GM04503 (cell line): ENCODE measurements at places on chromosomes 12 and 14.

GRCh38 chr12:83378186-83378727 is 691.6 kb downstream of the TMTC2 start:
- no peak for DNase-seq

GRCh38 chr12:12747278-12747677 is 30.1 kb downstream of the CDKN1B start:
- no peak for DNase-seq

DNA sequence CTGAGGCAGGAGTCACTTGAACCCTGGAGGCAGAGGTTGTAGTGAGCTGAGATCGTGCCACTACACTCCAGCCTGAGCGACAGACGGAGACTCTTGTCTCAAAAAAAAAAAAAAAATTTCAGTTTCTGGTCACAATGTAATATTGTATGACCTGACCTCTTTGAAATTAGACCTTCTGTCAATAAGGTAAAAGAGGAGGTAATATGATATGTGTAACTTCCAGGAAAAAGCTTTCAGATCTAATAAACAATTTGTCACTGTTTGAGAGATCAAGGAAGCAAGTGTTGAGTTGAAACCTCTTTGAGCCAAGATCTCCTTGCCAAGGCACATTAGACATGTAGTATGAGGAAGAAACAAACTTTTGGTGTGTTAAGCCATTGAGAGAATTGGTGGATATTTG is 101.7 kb upstream of the ATF7IP start:
- DNase-seq = no peak

DNA sequence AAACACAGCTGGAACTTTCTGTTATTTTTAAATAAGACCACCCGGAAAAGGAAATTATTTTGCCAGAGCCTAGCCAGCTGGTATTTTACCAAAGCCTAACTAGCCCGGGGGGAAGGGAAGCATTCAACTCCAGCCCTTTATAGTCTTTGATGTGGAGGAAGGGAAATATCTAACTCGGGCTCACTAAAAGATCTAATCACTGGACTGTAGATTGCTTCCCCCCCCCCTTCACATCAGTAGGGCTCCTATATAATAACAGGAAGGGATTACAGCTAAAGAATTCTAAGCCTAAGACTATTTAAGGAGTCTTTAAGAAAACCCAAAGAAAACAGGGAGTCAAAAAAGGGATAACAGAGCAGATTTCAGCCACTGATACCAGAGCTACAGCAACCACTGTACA is 431.1 kb downstream of the KCNH5 start:
- no peak for DNase-seq

DNA sequence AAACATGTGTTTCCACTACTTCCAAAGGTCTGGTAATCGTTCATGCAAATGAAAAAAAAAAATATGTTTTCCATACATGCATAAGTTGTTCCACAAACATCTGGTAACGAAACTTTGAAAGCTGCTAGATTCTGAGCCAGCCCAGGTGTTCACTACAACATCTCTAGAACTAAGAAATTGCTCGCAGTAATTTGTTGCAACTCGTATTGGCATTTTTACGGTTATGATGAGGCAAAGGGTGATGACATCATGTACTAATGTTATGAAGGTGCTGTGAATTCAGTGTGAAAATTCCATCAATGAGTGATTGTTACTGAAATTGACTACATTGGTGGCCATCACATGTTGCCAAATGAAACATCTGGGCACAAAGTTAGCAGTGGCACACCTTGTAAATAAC is 31.9 kb upstream of the CCDC91 start:
- DNase-seq = no peak

DNA sequence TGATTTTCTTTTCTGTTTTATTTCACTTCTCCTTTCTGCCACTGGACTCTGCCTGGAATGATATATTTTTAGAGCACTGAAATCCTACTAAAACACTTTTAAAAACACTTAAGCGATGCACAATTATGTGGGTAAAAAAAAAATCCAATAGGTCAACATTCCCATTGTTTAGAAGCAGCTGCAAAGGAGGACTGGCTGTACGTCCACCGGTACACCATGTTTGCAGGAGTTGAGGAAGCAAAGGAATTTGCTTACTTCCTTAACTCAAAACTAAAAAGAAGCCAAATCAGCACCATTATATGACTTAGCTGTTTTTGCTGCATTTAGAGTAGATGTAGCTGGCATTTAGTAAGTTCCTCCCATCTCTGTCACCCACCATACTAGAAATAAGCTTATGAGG is 186.8 kb upstream of the TMTC1 start:
- no peak for DNase-seq

- DNase-seq = peak; percentile 19
These were observed 874.9 kb downstream of the NRXN3 start for GRCh38 chr14:79044894-79045624.

DNA sequence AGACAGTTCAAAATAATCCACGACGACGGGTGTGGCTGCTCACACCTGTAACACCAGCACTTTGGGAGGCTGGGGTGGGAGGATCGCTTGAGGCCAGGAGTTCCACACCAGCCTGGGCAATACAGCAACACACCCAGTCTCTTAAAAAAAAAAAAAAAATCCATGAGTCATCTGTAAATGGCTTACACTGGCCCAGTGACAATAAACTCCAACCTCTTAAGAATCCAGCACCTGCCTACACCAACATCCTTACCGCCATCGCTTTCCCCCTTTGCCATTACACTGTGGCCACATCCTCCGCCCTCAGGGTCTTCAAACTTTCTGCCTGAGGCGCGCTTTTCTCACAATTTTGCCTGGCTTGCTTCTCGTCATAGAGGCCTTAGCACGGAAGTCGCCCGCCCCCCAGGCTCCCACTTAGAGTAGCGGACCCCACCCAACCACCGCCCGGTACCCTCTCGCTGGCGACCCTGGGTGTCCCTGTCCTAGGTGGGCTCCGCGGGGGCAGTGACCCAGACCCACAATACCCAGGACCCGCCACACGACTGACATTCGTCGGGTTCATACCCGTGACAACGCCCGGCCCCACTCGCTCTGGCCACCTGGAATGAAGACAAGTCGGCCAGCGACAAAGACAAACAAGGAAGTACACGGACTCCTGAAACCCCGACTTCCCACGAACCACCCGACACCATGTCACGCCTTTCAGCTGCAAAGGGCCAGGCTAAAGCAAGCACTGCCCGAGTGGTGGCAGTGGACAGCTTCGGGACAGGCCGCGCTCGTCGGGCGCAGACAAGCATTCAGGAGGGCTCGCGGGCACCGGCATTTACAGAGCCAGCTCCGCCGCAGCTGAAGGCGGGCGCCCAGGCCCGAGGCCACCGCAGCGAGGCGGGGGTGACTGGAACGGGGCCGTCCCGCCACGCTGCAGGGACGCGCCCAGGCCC is 636 bp downstream of the GOLGA3 start:
- peak; percentile 41 for DNase-seq
